ENCODE measurements at places on chromosomes 7 and 10.

DNA sequence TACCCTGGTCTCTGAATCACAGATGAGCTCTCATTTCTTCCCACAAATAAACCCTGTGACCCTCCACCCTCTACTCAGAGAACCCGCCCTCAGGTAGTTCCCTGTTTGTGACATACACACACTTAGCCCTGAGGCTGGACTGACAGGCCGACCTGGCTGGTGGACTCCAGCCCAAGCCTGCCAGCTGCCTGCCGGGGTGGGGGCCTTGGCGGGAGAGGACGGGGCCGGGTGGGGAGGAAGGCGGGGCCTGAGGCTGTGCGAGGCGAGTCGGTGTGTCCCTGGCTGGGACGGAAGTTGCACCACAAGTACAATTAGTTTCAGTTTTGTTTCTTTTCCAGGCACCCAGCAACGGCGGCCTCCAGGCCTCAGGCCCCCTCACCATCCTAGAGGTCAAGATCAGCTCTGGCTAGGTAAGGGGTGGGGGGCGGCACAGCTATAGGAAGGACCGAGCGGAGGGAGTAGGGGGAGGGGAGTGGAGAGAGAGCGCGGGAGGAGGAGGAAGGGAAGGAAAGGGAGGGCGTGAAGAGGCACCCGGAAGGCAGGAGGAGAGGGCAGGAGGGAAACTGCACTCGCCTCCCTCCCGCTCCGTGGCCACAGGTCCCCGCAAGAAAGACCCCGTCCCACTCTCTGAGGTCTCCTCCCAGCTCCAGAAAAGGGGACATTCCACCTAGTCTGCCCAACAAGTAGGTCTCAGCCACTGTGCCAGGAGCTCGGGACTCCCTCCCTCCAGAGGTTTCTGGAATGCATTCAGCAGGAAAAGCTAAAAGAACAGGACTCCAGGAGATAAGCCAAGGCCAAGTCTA, at the start of gene TRIM56:
Gene TRIM56 (plus strand): TSS at position 320 of the 803 bp plus-strand sequence. CDS start 1,832 bp downstream, outside the sequence.
- peak; percentile 56 for DNase-seq

GRCh38 chr7:100406767-100407166, 21.7 kb downstream of the ZCWPW1 start:
- DNase-seq, result no peak

GRCh38 chr7:128302139-128302538, 41.6 kb downstream of the RBM28 start:
- no peak for DNase-seq

DNA sequence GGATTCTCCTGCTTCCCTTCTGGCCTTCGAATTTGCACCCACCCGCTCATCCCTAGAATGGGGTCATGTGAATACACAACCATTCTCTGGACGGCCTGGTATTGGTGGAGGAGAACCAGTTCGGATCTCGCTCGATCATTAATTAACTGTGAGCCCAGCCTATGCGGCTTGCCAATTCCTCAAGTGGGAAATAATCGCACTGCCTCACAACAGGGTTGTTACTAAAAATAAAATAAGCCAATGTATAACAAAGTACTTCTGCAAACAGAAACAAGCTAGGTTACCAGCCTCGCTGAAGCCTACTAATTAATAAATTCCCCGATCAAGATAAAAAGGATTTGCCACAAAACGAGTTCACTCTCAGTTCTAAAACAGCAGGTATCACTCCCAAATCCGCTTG, 16.2 kb downstream of the CTBP2 start:
- DNase-seq, result no peak

DNA sequence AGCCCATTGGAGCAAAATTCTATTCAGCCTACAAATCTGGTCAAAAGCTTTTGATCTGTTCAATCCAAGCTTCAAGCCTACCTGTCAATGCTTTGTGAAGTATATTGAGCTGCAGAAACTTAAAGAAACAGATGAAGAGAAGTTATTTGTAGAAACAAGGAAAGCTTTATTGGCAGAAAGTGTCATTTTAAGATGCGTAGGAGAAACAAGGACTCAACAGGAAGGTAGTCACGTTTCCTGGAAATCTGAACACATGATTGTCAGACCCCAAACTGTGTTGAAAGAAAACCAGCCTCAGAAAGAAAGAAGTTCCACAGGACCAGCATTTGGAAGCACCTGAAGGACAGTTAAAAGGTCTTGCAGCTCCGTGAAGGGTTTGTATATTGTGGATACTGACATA, 34.8 kb upstream of the PURB start:
- DNase-seq, result no peak

GRCh38 chr10:72173619-72174296, 42.1 kb upstream of the ANAPC16 start:
- DNase-seq, result no peak

- DNase-seq, result no peak
Measured at GRCh38 chr7:83365746-83366145, 203.1 kb upstream of the PCLO start.

- no peak for DNase-seq
Measured at GRCh38 chr10:91311601-91312381, 91.3 kb downstream of the PCGF5 start.

- DNase-seq, result no peak
Measured at GRCh38 chr7:102944241-102944640, 31.4 kb downstream of the LRRC17 start.

- DNase-seq, result no peak
Measured at GRCh38 chr7:13262929-13263530, 575.6 kb downstream of the ARL4A start.

GRCh38 chr7:155021699-155022145, 18.8 kb upstream of the PAXIP1 start:
- DNase-seq, result no peak

DNA sequence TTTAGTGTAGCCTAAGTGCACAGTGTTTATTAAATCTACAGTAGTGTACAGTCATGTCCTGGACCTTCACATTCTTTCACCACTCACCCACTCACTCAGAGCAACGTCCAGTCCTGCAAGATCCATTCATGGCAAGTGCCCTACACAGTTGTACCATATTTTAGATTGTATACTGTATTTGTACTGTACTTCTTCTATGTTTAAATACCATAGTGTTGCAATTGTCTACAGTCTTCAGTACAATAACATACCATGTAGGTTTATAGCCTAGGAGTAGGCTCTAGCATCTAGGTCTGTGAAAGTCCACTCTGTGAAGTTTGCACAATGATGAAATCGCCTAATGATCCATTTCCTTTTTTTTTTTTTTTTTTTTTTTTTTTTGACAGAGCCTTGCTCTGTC, 12.0 kb downstream of the EEPD1 start:
- DNase-seq, result no peak

DNA sequence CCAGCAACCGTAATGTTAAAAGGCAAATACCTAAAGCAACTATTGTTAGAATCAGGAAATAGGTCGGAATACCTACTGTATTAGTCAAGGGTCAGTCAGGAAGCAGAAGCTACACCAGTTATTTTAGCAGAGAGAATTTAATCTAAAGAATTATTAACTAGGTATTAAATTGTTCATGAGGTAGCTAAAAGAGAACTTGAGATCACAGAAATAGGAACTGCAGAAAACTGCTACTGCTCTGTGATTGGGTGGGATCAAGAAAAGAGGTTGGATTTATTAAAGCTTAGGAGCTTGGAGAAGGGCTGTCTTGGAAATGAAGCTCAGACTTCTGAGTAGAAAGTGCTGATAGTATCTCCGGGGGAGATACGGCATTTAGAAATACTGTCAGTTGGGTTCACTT, 20.0 kb upstream of the ZNF438 start:
- no peak for DNase-seq

GRCh38 chr10:110664483-110665420, 20.6 kb downstream of the RBM20 start:
- DNase-seq, result no peak

GRCh38 chr7:150732786-150733481, 4.3 kb upstream of the GIMAP5 start:
- DNase-seq, result no peak

Data from stimulated activated CD8-positive, alpha-beta memory T cell treated with anti-CD3 and anti-CD28 coated beads, Interleukin-4, amount 100 ng/mL, for 4 hours (primary cell).